ENCODE measurements at places on chromosomes 6 and 20.

- DNase-seq = peak; percentile 83
Observed at GRCh38 chr6:5205877-5206850, 54.6 kb downstream of the LYRM4 start.

DNA sequence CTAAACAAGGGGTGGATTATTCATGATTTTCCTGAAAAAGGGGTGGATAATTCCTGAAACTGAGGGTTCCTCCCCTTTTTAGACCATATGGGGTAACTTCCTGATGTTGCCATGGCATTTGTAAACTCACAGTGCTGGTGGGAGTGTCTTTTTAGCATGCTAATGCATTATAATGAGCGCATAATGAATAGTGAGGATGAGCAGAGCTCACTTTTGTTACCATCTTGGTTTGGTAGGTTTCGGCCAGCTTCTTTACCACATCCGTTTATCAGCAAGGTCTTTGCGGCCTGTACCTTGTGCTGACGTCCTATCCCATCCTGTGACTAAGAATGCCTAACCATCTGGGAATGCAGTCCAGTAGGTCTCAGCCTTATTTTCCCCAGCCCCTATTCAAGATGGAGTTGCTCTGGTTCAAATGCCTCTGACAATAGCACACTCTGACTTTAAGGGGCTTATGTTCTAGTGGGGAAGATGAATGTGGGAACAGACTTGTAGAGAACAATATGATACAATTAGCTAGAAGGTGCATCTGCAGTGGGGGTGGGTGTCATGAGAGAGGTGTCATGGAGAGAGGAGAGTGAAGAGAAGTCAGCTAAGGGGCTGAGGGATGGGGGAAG, 4.2 kb upstream of the GPR31 start:
- DNase-seq = no peak

- DNase-seq = no peak
Observed at GRCh38 chr20:21322921-21323331, 19.8 kb downstream of the XRN2 start.

DNA sequence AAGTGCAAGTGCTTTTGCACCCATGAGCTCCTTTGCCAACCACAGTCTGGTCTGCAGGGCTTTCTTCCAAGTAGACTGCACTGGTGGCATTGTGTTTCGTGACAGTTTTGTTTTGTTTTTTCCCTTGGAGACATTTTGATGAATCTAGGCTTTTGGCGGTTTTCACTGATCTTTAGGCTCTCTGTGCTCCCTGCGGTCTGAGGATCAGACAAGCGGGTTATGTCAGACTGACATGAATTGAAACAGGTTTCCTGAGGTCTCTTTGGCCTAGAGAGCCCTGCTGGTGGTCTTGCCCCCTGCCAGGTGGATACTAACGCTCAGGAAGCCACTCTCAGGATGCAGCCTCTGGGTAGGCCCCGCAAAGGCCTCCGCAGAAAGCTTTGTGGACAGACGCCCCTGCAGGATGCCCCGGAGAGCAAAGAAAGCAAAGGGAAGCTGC, 555.4 kb upstream of the AGPAT4 start:
- no peak for DNase-seq

DNA sequence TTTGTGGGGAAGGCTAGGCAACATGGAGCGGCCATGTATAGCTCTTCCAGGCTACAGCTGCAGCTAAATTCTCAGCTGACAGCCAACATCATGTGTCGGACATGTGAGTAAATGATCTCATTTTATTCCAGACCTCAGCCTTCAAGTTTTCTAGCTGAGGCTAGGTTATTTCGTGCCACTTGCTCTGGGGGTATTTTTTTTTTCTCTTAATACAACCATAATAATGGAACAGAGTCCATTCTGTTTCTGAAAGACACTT, 573.5 kb downstream of the CD109 start:
- no peak for DNase-seq

DNA sequence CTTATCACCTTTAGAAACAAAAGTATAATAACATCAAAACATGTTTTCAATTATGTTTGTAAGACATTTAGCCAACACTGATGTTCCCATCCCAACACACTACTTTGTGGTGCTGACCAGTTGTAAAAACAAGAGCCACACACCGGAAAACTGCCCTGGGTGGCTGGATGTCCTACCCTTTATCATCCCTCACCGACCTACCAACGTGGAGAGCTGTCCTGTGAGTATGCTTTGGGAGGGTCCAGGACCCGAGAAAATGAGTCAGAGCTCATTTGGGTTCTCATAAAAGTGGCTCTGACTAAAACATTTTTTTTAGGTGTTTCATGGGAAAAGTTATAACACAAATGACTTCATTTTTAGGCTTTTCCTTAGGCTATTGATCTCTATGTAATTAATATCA, 29.3 kb upstream of the CTAGE9 start:
- no peak for DNase-seq

- no peak for DNase-seq
Observed at GRCh38 chr6:157571269-157571668, 190.3 kb downstream of the ZDHHC14 start.

- DNase-seq = peak; percentile 95
Observed at GRCh38 chr6:89297695-89298351, 17.3 kb downstream of the GABRR2 start.

- DNase-seq = no peak
Observed at GRCh38 chr20:62377615-62378178, 9.2 kb upstream of the RPS21 start.

DNA sequence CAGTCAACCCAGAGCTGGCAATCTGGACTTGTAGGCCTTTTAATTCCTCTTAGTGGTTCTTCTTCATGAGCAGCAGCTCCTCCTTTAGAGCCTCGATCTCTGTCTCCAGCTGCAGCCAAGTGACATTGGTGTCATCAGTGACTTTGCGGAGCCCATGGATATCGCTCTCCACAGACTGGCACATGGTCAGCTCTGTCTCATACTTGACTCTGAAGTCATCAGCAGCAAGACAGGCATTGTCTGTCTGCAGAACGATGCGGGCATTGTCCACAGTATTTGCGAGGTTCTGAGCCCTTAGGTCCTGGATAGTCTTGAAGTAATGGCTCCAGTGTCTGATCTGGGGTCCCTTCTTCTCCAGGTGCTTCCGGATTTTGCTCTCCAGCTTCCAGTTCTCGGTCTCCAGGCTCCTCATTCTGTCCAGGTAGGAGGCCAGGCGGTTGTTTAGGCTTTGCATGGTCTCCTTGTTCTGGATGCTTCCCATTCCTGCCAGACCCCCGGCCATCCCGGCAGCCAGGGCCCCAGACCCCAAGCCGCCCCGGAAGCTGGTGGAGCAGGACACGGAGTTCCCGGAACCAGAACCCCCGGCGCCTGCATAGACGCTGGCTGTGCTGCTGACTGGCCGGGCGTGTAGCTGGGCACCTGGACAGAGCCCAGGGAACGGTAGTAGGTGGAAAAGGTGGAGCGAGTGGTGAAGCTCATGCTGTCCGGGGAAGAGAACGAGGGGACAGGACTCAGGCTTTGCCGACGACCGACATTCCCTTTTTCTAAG, 15.1 kb downstream of the RFPL4B start:
- DNase-seq = no peak

DNA sequence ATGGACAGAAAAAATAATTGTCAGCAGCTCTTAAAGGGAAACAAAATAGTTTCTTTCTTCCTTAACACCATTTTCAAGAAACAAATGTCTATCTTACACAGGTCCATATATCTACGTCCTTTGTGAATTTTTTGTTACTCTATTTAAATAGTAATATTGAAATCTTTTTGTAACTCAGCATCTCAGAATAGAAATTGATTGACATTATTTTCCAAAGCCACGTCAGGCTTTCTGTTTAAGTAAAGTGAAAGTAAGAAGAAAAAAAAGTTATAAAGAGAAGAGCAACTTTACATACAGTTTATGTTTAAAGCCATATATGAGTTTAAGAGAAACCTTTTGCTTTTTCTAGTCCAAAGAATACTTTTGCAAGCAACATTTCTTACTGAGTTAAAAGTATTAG, 402.9 kb upstream of the SOX4 start:
- DNase-seq = no peak

- DNase-seq = no peak
Observed at GRCh38 chr20:59483481-59483880, 120.9 kb upstream of the PHACTR3 start.

- DNase-seq = no peak
Observed at GRCh38 chr6:15272562-15272961, 26.7 kb downstream of the JARID2 start.

- DNase-seq = peak; percentile 69
Observed at GRCh38 chr6:13268913-13269518, 59.3 kb downstream of the TBC1D7 start.

GRCh38 chr20:46485431-46485830, 27.9 kb downstream of the ZNF334 start:
- DNase-seq = no peak

- no peak for DNase-seq
Observed at GRCh38 chr6:38169977-38170526, 350.5 kb downstream of the ZFAND3 start.

DNA sequence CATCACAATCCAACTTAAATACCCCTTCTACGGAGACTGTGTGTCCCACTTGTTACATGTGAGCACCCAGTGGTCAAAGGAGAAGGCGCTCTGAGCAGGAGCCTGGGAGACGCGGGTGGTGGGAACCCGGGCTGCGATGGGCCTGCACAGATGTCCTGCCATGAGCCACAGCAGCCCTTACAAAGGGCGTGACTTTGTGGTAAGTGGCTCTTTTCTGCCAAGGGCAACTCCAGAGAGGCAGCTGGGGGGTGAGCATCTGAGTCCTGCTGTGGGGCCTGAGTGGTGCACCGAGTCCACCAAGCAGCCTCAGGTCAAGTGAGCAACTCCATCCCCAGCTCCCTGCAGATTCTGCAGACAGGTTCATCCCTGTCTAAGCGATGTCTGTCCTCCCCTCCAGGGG, 33.6 kb upstream of the CST7 start:
- no peak for DNase-seq

- no peak for DNase-seq
Observed at GRCh38 chr6:156691018-156691417, 86.2 kb upstream of the ARID1B start.

GRCh38 chr6:128098000-128098581, 197.2 kb upstream of the THEMIS start:
- DNase-seq = peak; percentile 10

DNA sequence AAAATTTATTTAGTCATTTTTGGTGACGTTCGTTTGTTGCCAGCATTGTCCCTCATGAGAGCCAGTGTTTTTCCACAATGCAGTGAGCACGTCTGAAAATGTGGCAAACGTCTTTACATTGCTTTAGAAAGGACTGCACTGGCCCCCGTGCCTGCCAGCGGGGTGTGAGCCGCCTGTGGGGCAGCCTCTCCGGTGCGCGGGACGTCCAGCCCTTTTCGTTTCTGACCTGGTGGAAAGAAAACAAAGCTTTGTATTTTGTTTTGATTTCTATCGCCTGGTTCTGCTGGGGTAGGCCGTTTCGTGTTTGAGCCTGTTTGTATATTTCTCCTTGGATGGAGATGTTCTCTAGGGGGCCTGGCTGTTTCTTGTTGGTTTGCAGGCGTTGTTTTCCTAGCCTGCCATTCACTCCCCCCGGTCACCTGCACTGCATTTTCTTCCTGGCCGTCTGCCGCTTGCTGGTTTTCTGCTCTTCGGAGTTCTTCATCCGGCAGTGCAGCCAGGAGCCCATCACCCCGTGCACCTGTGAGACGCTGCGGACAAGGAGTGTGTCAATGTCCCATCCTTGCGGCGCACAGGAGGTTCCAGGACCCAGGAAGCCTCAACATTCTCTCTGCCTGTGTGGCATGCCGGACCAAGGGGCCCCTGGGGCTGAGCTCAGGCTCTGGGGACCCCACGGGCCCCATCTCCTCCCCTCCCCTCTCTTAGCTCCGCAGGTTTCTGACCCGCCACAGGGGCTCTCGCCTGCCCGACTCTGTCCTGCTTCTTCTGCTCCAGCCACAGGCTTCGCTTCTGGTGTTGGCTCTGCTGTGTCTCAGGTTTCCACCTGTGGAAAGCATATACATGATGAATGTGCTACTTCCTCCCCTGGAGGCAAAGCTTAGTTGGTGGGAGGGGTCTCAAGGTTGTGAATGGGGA, 100.5 kb downstream of the CDH4 start:
- DNase-seq = no peak

- no peak for DNase-seq
Observed at GRCh38 chr6:138275976-138276375, 57.7 kb upstream of the PBOV1 start.

DNA sequence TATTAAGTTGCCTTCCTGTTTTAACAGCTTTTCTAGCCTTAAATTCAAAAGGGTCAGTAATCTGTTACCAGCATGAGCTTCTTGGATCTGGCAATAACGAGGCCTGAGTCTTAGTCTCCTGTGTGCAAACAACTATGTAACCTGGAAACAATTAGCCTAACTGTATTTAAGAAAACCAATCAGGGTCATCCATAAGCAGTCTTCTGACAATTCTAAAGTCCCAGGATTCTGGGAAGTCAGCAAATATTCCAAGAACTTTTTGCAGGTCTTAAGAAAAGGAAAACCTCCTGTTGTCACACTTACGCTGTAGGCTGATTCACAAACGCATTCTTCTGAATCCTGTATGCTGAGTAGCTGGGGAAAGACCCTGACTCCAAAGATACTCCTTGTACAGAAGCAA, 90.4 kb downstream of the COL12A1 start:
- DNase-seq = peak; percentile 34

GRCh38 chr20:10430000-10430466, 4.0 kb downstream of the MKKS start:
- DNase-seq = no peak

DNA sequence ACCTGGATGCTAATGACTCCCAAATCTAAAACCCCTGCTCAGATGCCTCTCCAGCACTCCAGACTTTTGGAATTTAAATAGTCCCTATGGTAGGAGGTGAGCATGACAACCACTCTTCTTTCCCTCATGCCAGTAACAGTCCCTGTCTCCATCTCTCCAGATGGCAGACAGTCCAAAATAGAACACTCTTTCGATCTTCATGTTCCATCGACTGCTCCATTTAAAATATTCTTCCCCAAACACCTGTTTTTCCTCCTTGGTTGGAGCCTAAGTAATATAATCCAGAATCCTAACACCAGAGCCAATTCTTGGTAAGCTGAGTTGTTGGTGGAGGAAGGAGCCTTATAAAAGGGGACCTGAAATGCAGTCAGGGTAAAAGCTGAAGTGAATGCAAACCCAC, 723.5 kb upstream of the CHD6 start:
- DNase-seq = no peak

DNA sequence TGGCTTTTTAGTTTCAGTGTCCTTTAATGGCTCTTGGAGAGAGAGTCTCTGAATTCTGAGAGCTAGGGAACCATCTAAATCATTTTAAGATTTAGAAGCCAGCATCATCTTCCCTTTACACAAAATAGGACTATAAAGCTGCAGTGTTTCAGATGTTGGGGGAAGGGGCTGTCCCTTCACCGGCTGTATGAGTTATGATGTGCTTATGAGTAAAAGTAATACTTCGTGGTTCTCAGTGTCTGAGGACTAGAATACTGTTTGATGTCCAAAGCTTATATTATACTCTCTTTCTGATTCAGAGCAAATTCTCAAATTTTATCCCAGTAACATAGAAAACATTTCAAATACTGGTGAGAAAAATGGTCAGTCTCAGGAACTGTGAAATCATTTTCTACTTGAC, 63.5 kb upstream of the FAM8A1 start:
- no peak for DNase-seq

- peak; percentile 6 for DNase-seq
Observed at GRCh38 chr6:167056370-167056769, 57.2 kb downstream of the CEP43 start.

GRCh38 chr6:133392015-133392414, 150.9 kb downstream of the EYA4 start:
- no peak for DNase-seq

- peak; percentile 73 for DNase-seq
Observed at GRCh38 chr6:27295301-27296079, 16.6 kb downstream of the POM121L2 start.
